ENCODE measurements at places on chromosomes 5 and 9.
A peak's percentile ranks its signal among the peaks of the same experiment; 100 is the strongest.

- no peak for DNase-seq
These were observed 77.8 kb upstream of the IRX2 start for GRCh38 chr5:2829239-2829638.

GRCh38 chr5:170436335-170436734 is 47.2 kb upstream of the KCNMB1 start:
- DNase-seq: no peak

DNA sequence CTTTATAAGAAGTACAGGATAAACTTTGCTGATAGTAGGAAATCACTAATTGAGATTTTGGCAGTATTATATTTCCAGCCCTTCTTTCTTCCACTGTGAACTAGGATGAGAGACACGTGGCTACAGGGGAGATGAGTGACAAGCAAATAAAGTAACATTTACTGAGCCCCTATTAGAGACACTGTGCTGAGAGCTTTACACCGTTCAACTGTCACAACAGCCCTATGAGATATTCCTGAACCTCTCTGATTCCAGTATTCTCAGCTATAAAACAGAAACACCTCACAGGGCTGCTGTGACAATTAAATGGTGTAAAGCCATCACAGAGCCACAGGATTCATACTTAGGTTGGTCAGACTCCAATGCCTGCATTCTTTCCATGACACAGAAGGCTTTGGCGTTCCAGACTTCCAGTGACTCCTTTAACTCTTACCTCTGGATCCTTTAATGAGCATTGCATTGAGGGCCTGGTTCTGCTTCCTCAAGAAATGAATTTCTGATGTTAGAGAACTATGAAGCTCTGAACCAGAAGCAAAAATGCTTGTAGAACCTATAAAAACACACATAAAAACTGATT is 169.0 kb downstream of the CDK5RAP2 start:
- no peak for DNase-seq

DNA sequence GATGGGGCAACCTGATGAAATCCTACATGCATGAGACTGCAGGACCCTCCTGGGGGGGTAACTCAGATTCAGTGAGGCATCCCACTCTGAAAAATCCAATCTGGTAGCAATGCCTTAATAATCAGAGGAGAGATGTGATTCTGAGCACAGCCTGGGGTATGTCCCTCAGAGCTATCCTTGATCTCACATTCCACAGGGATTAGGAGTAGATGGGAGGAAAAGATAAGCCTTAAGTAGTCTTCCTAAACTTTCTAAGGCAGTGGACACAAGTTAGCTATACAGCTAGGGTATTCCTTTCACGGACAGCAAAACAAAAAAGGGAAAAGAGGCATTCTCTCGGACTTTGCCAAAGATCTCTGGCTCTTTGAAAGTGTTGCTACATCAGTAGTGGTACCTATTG is 3.9 kb upstream of the SPATA9 start:
- peak; percentile 39 for DNase-seq

DNA sequence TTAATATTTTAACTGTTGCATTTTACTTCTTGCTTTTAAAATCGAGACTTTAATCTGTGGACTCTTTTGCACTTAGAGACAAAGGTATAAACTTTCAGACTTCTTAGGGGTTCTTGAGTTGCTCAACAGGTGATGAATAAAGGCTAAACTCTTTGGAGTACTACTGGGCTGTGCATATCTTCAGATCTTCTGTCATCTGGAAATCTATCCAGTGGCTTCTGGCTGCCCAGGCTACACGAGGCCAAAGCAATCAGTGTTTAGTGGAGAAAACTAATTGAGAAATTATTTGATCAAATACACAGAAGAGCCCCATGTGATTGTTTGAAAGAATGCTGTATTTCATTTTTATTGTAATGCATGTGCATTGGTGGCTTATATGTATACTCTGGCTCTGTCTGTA is 146.1 kb downstream of the PBX3 start:
- DNase-seq: no peak

GRCh38 chr5:84383296-84383815 is 1.3 kb downstream of the EDIL3 start:
- DNase-seq: no peak

- no peak for DNase-seq
These were observed 2.3 kb upstream of the POMT1 start for GRCh38 chr9:131500377-131500776.

GRCh38 chr5:60843936-60844905 is at the start of gene ELOVL7:
TSS of gene ELOVL7 (minus strand) at chr5:60844269. CDS start at chr5:60787397, 56,872 bp downstream.
- peak; percentile 76 for DNase-seq
